ENCODE measurements at places on chromosomes 3 and 15. TPM values are rescaled to one million over a fixed set of nuclear protein-coding genes. Genes with fewer than 3 reads are reported as not detected.

DNA sequence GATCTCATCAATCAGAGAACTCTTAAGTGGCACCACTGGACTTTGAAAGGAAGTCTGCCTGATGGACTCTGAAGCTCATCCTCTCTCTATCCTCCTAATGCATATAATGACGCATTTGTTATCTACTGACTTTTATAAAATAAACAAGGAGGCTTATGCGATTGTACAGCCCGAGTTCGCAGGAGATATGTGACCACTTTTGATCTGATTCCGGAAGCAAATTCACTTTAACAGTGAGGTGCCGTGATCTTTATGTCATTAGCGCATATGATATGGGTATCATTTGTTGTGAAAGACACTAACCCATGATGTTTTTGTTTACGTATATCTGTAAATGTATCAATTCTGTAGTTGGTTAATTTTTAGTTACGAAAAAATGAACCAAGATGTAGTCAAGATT lies 427 bp upstream of the RNF111 start:
- no peak for DNase-seq
- H3K36me3 ChIP-seq = peaks cover 26% of the 10 kb centered on the region
- peaks cover 29% of the 10 kb centered on the region for H3K4me1 ChIP-seq
- peak overlapping the region; percentile 93 for H3K4me3 ChIP-seq
- H3K27me3 ChIP-seq = peaks cover 10% of the 10 kb centered on the region

Gene PAQR9
- not detected for total RNA-seq

Gene OR5K3
- not detected for total RNA-seq

DNA sequence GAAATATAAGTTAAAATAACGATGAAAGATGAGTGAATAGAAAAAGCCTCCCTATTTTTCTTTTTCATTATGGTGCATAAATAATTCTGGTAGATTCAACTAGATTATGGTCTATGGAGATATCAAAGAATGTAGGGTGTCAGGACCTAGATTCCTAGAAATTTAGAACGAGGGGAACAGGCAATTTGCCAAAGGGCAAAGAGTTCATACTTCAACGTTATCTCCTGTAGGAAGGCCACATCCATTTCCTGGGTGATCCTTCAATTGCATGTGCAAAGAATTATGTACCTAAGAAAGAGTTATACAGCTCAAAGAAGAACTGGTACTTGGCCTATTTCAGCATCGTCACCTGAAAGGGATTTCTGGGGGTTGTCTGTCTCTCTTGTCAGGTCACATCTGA lies 351.8 kb downstream of the FOXP1 start:
- peaks cover 51% of the 10 kb centered on the region for H3K4me1 ChIP-seq
- no peak for DNase-seq
- H3K36me3 ChIP-seq = peaks cover 38% of the 10 kb centered on the region
- H3K4me3 ChIP-seq = no peak overlapping the region
- H3K27me3 ChIP-seq = peaks cover 1% of the 10 kb centered on the region

DNA sequence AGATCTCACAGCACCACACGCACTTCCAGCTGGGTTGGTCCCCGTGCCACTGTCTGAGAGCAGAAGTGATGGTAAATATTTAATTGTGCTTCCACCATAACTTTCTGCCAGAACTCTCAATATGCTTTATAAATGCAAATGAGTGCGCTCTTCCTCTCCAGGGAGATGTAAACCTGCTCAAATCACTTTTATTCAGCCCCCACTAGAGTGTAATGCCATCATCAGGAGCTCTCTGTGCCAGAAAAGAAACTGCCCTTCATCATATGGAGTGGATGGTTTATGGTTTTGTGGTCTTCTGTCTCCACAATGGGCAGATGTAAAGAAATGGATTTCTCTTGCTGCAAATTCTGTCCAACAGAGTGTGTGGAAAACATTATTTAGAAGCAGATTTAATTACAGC lies 127.0 kb downstream of the EPHB1 start:
- H3K4me1 ChIP-seq = peaks cover 4% of the 10 kb centered on the region
- no peak for DNase-seq
- H3K27ac ChIP-seq = no peak overlapping the region
- peaks cover 10% of the 10 kb centered on the region for H3K27me3 ChIP-seq
- no peaks in the 10 kb centered on the region for H3K36me3 ChIP-seq

Gene SCAPER
- 22.8 TPM for total RNA-seq

- H3K27ac ChIP-seq = no peak overlapping the region
- no peak for DNase-seq
- H3K4me3 ChIP-seq = no peak overlapping the region
- H3K36me3 ChIP-seq = no peaks in the 10 kb centered on the region
Measured at GRCh38 chr3:116020495-116020894, 397.2 kb downstream of the GAP43 start.

Gene ZNF662
- 0.21 TPM for total RNA-seq

GRCh38 chr15:85920956-85921355 lies 126.2 kb upstream of the KLHL25 start:
- H3K36me3 ChIP-seq = no peaks in the 10 kb centered on the region
- no peak overlapping the region for H3K4me3 ChIP-seq
- DNase-seq = no peak
- H3K27me3 ChIP-seq = no peaks in the 10 kb centered on the region

DNA sequence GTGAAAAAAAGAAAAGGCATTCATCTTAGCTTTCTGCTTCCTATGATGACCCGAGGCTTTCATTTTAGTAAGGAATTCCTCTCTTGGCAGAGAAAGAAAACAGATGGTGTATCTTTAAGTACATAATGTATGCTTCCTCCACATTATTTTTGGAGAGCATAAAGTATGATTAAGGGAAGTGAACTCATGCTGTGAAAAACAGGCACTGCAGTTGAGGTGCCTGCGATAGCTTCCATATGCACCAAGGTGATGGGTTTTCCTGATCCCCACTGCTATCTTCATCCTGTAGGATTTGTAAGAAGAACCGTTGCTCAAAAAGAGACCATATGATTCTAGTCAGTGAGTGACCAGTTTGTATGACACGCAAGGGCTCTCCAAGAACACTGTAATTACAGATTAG lies 411.5 kb upstream of the MCTP2 start:
- H3K27me3 ChIP-seq = no peaks in the 10 kb centered on the region
- no peak overlapping the region for H3K4me3 ChIP-seq
- H3K4me1 ChIP-seq = no peaks in the 10 kb centered on the region
- no peaks in the 10 kb centered on the region for H3K36me3 ChIP-seq
- H3K27ac ChIP-seq = no peak overlapping the region
- DNase-seq = no peak

DNA sequence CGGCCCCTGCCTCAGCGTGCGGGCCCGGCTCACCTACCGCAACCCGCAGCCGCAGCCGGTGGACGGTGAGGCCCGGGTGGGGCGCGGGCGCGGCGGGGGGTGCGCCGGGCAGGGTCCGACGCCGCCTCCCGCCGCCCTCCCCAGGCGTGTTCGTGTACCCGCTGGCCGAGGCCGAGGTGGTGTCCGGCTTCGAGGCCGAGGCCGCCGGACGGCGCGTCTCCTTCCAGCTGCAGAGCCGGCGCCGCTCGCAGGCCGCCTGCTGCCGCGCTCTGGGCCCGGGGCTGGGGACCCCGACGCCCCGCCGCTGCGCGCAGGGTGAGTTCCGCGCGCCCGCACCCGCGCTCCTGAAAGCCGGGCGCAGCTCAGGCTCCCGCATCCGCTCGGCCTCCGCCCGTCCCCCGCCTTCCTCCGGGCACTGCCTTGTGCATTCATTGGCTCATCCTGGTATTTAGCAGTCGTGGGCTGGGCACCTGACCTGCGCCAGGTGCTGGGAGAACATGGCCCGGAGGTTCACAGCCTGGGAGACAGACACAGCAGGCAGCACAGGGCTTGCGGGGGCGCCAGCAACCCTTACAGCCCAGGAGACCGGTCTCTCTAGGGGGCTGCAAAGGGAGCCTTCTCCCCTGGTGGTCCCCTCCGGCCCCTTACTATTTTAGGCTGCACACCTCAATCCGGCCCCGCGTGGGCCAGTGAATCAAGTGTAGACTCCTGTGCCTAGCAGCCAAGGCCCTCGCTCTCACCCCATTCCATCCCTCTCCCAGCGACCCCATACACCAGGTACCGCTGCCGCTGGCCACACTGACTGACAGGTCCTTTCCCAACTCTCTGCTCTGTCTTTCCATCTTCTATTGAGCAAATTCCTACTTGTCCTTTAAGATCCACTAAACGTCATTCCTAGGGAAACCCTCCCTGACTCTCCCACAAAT lies 1.5 kb downstream of the VWA5B2 start:
- peaks cover 6% of the 10 kb centered on the region for H3K4me1 ChIP-seq
- H3K4me3 ChIP-seq = peak overlapping the region; percentile 52
- DNase-seq = no peak
- H3K27ac ChIP-seq = no peak overlapping the region
- peaks cover 47% of the 10 kb centered on the region for H3K27me3 ChIP-seq

DNA sequence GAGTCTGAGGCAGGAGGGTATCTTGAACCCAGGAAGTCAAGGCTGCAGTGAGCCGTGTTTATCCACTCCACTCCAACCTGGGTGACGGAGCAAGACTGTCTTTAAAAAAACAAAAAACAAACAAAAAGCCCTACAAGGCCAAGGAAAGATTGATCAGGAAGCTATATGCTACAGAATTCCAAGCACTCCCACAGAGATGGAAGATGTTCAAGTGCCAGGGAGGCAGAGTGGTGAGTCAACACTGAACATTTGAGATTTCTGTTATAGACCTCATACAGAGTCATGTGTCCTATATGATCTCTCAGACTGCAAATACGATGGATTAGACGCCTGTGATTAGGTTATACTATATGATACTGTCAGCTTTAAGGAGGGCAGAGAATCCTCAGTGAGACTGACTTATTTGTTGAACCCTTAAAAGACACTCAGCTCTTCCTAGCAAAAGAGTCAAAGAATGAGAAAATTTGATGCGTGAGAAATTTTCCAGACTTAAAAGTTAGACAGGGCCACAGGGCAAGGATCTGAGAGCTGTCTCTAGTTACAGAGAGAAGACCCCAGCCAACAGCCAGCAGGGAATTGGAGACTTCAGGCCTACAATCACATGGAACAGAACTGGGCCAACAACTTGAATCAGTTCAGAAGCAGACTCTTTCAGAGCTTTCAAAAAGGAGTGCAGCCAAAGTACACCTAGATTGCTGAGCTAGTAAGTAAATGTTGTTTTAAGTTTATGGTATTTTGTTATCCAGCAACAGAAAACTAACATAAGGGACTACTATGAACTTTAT lies 107.6 kb downstream of the PIK3CB start:
- no peak overlapping the region for H3K4me3 ChIP-seq
- H3K27ac ChIP-seq = no peak overlapping the region
- no peaks in the 10 kb centered on the region for H3K27me3 ChIP-seq
- H3K4me1 ChIP-seq = peaks cover 16% of the 10 kb centered on the region

Gene SYNPR
- not detected for total RNA-seq

- no peaks in the 10 kb centered on the region for H3K4me1 ChIP-seq
- H3K27me3 ChIP-seq = no peaks in the 10 kb centered on the region
- H3K27ac ChIP-seq = no peak overlapping the region
Measured at GRCh38 chr15:37574985-37575384, 359.5 kb upstream of the TMCO5A start.

- DNase-seq = peak; percentile 27
- H3K4me3 ChIP-seq = no peak overlapping the region
- H3K4me1 ChIP-seq = no peaks in the 10 kb centered on the region
- no peaks in the 10 kb centered on the region for H3K27me3 ChIP-seq
- no peak overlapping the region for H3K27ac ChIP-seq
Measured at GRCh38 chr3:141105828-141106628, 54.9 kb downstream of the SPSB4 start.

GRCh38 chr3:19348500-19348899 lies 200.2 kb downstream of the KCNH8 start:
- peaks cover 4% of the 10 kb centered on the region for H3K4me1 ChIP-seq
- no peaks in the 10 kb centered on the region for H3K36me3 ChIP-seq
- H3K27ac ChIP-seq = no peak overlapping the region
- H3K27me3 ChIP-seq = peaks cover 7% of the 10 kb centered on the region
- H3K4me3 ChIP-seq = no peak overlapping the region
- DNase-seq = no peak

DNA sequence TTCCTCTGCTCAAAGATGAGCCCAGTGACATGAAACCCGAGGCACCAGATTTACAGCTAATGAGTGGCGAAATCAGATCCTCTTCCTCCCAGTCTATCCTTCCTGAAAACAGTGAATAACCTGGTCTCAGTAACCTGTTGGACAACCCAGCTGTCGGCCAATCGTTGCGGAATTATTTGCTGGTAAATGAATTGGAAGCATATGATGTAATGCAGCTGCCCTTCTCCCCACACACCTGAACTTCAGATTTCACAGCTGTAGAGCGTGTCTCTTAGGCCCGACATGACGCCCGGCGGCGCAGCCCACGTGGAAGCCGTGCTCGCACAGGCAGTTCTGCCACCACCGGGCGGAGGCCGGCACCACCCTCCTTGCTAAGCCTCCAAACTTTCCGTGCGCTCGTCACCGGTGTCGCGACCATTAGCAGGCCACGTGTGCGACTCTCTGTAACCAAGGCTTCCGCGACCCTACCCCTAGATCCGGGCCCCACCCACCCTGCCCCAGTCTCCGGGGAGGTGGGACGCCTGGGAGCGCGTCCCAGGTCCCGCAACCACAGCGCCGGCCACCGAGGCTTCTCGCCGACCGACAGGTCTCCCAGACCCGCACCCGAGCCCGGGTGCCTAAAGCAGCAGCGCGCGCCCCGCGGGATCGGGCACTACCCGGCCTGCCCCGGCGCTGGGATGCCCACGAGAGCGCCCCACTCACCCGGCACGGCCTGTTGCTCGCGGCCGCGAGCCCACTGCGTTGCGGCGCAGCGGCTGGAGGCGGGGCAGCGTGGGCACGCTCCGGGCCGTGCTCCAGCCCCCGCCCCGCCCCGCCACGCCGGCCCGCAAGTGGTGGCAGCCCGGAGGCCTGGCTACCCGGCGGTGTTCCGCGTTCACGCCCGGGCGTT lies at the start of gene RIOX2:
RIOX2 (minus strand) TSS at position 753 of the 889 bp plus-strand sequence. CDS start 4,838 bp downstream, outside the sequence.
- no peaks in the 10 kb centered on the region for H3K27me3 ChIP-seq

DNA sequence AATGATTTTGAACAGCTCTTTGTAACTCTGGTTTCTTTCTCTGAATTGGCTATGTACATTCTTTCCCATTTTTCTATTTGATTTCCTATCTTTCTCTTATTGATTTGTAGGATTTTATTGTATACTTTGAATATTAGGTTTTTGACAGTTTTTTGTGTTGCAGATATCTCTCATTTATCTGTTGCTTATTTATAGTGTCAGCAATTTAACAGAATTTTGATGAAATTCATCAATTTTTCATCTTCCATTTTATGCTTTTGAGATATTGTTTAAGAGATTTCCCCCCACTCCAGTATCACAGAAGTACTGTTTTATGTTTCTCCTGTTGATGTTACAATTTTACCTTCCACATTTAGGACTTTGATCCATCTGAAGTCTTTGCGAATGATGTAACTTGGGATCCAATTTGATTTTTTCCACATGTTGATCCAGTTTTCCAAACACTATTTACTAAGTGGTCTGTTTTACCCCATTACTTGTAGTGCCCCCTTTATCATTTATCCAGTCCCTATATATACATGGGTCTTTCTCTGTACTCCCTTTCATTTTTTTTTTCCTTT lies 46.1 kb downstream of the XYLB start:
- no peaks in the 10 kb centered on the region for H3K4me1 ChIP-seq
- H3K4me3 ChIP-seq = no peak overlapping the region
- H3K36me3 ChIP-seq = peaks cover 15% of the 10 kb centered on the region

DNA sequence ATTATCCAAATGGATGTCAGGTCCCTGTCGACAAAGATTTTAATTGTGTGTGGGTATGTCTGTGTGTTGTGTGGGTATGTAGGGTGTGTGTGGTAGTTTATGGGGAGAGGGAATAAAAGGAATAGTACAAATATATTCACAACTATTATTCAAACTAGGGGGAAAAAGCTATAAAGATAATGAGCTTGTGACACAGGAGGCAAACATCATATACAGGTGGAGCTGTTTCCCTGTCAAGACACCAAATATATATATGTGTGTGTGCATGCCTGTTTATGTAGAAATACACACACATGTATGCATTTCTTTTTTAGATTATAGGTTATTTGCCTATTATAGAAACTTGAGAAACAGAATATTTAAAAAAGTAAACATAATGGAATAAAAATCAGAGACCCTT lies 108.7 kb downstream of the CD47 start:
- peaks cover 28% of the 10 kb centered on the region for H3K4me1 ChIP-seq
- H3K36me3 ChIP-seq = no peaks in the 10 kb centered on the region
- H3K27me3 ChIP-seq = no peaks in the 10 kb centered on the region

Measured in activated T-helper 2 cell treated with anti-CD3 and anti-CD28 coated beads, Interferon-gamma antibody, Interleukin-2, Interleukin-4, amounts not matched to agents 10 μg/mL and 5 μg/mL and 100 μg/mL, durations not matched to agents 14 hours and 24 hours and 36 hours (primary cell).